NCI-H510A (cell line): ENCODE measurements at places on chromosomes 3 and 15.
A peak's percentile ranks its signal among the peaks of the same experiment; 100 is the strongest.

- no peak for DNase-seq
Observed at GRCh38 chr3:128205558-128206145, 52.4 kb downstream of the EEFSEC start.

DNA sequence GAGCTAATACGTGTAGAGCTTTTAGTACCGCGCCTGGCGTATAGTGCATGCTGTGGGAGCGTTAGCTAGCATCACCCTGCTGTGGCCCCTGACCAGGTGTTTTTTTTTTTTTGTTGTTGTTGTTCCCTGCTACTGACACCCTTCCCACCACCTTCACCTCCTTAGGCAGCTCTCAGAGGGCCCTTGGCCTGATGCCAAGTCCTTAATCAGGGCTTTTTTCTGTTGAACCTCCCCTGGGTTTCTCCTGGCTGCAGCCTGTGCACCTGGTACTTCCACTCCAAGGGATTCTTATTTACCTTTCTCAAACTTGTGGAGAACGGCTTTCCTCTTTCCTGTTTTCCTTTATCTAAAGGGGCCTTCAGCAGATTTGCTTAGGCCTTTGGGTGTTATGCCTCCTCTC lies 53.3 kb downstream of the SLC7A14 start:
- DNase-seq, result no peak

DNA sequence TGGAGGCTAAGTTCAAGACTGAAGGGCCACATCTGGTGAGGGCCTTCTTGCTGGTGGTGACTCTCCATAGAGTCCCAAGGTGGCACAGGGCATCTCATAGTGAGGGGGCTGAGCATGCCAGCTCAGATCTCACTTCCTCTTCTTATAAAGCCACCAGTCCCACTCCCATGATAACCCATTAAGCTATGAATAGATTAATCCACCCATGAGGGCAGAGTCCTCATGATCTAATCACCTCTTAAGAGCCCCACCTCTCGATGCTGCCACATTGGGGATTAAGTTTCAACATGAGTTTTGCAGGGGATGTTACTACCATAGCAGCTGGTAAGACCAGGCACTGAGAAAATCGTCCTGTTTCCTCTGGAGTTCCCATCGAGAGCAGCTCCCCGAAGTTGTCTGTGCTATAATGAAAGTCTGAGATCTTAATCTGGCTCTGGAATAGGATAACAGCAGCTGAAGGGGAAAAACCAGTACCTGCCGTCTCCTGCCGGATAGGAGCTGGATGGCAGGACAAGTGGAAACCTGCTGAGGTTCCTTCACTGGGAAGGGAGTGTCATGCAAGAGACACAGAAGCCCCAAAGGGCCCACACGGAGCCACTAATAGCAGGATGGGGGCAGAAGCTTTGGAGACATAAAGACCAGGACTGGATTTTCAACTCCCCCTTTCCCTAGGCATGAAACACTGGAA lies 79.5 kb upstream of the EPHB3 start:
- peak; percentile 41 for DNase-seq

DNA sequence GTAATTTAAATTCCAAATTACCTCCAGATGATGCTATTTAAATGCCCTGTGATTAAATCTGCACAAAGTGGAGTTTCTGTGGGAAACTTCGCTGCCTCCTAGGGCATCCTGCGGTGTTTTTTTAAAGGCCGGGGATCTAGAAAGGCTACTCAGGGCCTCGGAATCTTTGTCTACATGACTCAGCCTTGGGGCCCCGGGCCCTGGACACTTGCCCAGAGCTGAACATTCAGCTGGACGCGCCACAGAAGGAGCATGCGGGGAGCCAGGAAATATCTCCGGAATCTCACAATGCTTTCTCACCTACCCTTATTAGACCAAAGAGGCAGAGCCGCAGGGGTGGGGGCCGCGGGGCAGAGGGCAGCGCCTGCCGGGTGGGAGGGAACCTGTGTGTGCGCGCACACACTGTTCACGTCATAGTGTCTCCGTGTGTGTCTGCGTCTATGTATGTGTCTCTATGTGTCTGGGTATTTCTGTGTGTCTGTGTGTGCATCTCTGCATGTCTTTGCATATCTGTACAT lies 145.5 kb upstream of the TPM1 start:
- DNase-seq, result no peak

DNA sequence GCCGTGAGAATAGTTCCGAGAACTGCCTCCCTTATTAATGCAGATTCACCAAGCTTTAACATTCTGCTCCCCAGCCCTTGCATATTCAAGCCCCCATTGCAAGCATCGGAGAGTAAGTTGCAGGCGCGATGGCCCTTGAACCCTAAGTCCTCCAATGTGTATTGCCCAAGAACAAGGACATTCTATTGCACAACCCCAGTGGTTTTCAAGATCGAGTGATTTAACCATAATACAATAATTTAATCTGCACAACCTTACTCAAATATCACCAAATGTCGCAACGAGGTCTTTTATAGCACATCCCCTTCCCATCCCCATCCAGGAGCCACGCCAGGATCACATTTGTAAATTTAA lies 21.7 kb upstream of the PLXND1 start:
- DNase-seq, result no peak

DNA sequence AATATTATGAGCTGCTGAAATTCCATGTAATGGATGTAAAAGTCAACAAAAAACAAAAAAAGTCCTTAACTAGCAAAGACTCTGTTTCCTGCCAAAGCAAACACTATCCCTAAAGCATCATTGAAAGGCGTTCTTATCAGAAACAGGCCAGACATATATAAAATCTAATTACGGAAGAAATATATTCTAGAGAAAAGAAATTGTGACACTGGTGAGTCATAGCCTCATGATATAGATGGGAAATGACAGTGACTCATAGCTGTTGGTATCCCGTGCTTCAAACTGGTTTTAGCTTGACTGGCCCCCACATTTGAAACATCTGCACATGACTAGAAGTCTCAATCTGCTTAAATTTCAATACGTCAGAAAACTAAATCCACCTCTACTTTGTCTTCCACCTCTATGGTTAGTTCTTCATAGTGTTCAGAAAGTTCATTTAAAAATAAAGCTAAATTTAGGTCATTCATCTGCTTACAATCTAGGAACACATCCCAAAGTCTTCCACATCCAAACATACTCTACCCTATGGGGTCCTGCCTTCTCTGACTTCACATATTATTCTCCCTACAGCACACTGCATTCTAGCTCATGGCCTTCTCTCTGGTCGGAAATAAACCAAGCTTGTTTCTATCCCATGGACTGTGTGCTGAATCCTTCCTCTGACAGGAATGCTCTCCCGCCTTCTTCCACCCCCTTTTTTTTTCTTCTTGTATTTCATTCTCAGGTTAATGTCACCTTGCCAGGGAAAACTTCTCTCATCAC lies 456.3 kb upstream of the ARRDC4 start:
- no peak for DNase-seq

DNA sequence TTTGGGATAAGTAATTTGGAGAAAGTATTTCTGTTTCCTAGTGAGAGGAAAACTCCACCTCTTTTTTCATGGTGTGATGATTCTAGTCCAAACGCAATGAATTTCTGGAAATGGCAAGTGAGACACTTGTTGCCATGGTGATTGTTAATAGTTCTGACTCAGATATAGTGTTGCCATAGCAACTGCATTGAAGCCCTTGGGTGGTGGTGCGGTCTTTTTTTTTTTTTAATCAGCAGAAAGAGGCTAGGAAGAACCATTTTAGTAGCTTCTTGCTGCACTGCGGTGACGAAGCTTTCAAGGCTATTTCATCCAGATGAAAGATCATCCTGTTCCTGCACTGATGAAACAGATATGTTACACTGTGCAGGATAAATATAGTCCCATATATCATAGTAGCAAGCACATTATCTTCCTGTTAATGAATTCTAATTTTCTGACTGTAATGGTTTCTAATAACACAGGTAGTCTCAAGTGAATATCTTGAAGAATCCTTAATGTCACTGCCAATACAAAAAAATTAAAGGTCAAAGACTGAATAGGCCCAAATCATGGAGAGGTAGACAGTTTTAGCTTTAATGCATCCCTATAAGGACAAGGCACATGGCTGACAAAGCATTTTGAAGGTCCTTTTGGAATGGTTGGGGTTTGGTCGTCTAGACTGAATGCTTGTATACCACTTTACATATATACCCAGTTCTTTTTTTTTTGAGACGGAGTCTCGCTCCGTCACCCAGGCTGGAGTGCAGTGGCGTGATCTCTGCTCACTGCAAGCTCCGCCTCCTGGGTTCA lies 125.1 kb upstream of the ZBTB20 start:
- DNase-seq, result no peak

DNA sequence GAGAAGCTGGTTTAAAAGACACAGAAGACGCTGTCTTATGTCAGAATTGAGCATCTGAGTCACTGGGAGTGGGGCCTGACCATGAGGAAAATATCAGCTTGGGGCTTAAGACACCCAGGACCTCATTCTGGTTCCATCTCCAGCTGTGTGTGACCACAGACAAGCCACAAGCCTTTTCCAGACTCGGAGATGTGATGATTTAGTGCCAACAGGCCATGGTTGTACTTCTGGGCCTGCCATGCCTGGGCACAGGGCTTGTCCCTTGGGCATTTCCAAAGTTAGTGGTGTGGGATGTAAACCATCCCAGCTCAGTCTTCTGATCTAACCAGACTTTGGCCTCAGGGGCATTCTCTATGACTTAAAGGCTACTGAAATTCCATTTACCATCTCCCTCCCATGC lies 269.8 kb downstream of the RYR3 start:
- DNase-seq, result no peak
